CD4-positive, alpha-beta memory T cell (primary cell): ENCODE measurements at places on chromosomes 6 and 20.

DNA sequence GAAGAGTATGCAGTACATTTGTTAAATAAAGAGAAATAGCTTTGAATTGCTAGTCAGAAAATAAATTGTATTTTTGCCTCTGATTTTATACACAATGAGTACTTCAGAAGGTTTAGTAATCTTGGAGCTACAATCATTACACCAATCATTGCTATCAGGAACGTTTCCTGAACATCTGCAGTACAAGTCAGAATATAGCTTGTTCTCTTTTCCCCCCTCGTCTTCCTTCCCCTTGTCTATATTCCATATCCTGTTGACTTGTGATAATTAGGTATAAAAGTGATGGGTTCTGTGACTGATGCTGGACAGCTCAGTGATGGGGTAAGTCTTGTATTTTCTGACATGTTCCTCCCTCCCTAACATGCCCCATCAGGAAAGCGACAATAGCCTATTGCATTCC is 94.0 kb downstream of the AHI1 start:
- H3K27me3 ChIP-seq = no peaks in the 10 kb centered on the region
- H3K36me3 ChIP-seq = no peaks in the 10 kb centered on the region
- no peak overlapping the region for H3K27ac ChIP-seq
- H3K4me1 ChIP-seq = no peaks in the 10 kb centered on the region

DNA sequence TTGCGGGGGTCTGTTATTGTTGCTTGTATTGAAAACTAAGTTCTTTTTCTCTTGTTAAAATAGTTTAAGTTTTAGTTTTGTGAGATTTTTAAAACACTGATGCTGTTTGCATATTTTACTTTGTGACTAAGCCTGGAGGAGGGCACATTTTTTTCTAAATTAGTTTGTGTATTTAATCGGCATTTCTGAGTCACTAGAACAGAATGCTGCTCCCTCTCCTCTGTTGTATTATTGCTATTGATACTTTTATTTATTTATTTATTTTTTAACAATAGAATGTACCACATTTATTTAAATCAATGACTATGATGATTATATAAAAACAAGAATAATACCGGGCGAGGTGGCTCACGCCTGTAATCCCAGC is 5.1 kb upstream of the FAM50B start:
- H3K4me3 ChIP-seq = no peak overlapping the region
- DNase-seq = no peak
- no peaks in the 10 kb centered on the region for H3K36me3 ChIP-seq
- no peak overlapping the region for H3K27ac ChIP-seq
- no peaks in the 10 kb centered on the region for H3K27me3 ChIP-seq
- peaks cover 22% of the 10 kb centered on the region for H3K4me1 ChIP-seq

DNA sequence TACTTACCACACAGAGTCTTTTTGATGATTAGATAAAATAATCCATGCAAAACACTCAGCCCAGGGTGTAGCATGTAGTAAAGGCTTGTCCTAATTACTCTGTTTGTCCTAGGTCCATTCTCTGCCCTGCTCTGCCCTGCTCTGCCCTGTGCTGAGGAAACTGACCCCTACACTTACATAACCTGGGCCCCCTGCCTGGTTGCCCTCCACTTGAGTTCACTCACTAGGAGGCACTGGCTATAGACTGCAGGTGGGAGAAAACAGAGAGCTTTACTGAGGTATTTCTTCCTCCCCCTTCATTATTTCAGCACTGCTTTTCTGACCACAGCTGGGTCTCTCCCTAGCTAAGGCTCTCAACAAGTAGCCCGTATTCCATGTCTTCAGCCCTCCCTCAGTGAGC is 70.9 kb upstream of the TBX18 start:
- H3K4me1 ChIP-seq = no peaks in the 10 kb centered on the region
- no peak for DNase-seq
- no peaks in the 10 kb centered on the region for H3K27me3 ChIP-seq
- H3K27ac ChIP-seq = no peak overlapping the region

GRCh38 chr6:42404484-42404883 is 47.2 kb downstream of the TRERF1 start:
- peak overlapping the region; percentile 24 for H3K27ac ChIP-seq
- H3K27me3 ChIP-seq = no peaks in the 10 kb centered on the region
- DNase-seq = no peak
- no peak overlapping the region for H3K4me3 ChIP-seq
- peaks cover 84% of the 10 kb centered on the region for H3K4me1 ChIP-seq

DNA sequence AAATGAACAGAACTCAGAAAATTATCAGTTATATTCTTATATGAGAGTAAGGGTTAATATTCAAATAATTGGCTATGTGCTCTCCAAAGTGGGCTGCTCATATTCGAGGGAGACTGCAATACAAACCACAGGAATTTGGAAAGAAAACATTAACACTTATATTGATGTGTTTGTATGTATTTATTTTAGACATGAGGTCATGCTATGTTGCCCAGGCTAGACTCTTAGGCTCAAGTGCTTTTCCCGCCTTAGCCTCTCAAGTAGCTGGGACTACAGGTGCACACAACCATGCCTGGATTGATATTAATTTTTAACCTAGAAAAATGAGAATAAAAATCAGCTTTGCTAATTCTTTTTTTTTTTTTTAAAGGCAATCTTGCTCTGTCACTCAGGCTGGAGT is 35.0 kb downstream of the BTBD9 start:
- H3K36me3 ChIP-seq = no peaks in the 10 kb centered on the region
- no peak overlapping the region for H3K27ac ChIP-seq
- H3K27me3 ChIP-seq = no peaks in the 10 kb centered on the region

GRCh38 chr6:12110523-12111362 is 98.6 kb downstream of the HIVEP1 start:
- no peaks in the 10 kb centered on the region for H3K36me3 ChIP-seq
- peak overlapping the region; percentile 1 for H3K27ac ChIP-seq
- peaks cover 58% of the 10 kb centered on the region for H3K4me1 ChIP-seq
- no peak overlapping the region for H3K4me3 ChIP-seq

DNA sequence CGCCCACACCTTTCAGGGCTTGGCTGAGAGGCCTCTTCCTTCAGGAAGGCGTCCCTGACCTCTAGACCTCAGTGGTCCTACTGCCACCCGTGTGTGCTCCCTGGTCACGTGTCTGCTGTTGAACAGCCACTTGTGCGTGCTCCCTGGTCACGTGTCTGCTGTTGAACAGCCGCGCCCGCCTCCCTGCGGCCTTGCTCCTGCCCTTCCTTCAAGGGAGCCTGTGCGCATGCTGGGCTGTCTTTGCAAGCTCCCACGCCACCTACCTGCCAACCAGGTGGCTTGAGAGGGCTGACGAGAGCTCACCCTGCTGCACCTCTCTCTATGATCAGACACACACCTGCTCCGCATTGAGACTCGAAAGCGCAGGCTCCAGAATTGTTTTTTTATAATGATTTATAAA is 179.3 kb downstream of the BMP7 start:
- H3K27ac ChIP-seq = no peak overlapping the region
- no peak for DNase-seq
- no peak overlapping the region for H3K4me3 ChIP-seq
- H3K4me1 ChIP-seq = peaks cover under 1% of the 10 kb centered on the region

- no peak overlapping the region for H3K4me3 ChIP-seq
- no peaks in the 10 kb centered on the region for H3K36me3 ChIP-seq
- no peak overlapping the region for H3K27ac ChIP-seq
- H3K4me1 ChIP-seq = no peaks in the 10 kb centered on the region
- H3K27me3 ChIP-seq = no peaks in the 10 kb centered on the region
Measured at GRCh38 chr6:140070846-140071473, 696.5 kb upstream of the CITED2 start.

DNA sequence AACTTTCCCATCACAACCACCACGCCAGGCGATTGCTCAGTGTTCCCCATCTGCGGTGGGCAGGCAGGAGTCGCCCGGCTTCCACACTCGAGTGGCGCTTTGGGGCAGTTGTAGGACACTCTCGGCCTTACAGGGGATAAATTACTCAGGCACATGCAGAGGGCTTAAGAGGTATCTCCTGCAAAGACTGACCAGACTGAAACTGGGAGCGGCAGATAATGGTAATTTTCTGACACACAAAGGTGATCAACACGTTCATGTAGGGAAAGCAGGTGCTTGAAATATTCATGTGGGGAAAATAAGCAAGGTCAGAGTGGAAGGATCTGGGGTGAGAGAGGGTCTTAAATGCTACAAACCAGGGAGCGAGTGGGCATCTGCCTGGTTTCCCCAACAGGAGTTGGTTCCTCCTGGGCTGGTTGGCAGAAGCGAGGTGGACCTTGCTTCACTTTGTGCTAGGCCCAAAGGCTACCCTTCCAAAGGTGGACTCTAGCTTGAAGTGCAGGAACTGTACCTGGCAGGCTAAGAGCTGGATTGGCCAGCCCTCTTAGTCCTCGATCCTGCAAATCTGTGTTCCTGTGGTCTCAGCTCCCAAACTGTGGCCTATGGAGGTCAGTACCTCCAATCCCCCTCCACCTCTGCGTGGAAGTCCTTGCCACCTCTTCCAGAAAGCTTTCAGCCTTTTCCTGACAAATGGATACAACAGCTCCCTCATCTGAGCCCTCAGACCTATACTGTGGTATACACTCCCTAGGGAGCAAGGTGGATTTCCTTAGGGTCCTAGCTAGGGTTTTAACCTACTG is 16.7 kb downstream of the PLAGL2 start:
- peak overlapping the region; percentile 59 for H3K27ac ChIP-seq
- peaks cover 10% of the 10 kb centered on the region for H3K36me3 ChIP-seq
- H3K27me3 ChIP-seq = no peaks in the 10 kb centered on the region
- peaks cover 16% of the 10 kb centered on the region for H3K4me1 ChIP-seq

DNA sequence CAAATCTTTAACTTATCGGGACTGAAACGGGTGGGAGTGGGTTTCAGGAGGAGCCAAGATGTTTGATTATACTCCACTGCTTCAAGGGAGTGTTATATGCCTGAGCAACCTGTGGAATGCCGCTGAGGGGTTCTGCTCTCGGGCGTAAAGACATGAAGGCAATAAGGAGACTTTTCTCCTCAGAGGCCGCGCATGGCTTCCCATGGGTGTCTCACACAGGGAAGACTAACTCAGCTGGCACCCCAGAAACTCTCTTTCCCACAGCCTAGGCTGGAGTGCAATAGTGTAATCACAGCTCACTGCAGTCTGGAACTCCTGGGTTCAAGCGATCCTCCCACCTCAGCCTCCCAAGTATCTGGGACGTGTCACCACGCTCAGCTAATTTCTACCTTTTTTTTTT is 5.1 kb upstream of the C20orf141 start:
- no peak overlapping the region for H3K27ac ChIP-seq
- H3K4me3 ChIP-seq = no peak overlapping the region
- no peaks in the 10 kb centered on the region for H3K27me3 ChIP-seq
- no peaks in the 10 kb centered on the region for H3K4me1 ChIP-seq
- no peak for DNase-seq
- no peaks in the 10 kb centered on the region for H3K36me3 ChIP-seq

DNA sequence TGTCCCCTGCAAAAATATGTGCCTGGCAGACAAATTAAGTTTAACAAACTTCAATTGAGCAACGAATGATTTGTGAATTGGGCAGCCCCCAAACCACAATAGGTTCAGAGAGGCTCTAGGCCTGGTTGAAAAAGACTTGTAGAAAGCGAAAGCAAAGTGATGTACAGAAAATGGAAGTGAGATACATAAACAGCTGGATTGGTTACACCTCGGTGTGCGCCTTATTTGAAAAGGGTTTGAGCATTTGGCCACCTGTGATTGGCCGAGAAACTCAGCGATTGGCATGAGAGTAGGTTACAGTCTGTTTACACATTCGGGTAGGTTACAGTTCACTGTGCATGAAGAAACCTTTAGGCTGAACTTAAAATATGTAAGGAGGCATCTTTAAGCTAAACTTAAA is 136.9 kb downstream of the CD83 start:
- H3K4me1 ChIP-seq = no peaks in the 10 kb centered on the region
- no peaks in the 10 kb centered on the region for H3K27me3 ChIP-seq
- DNase-seq = no peak
- H3K27ac ChIP-seq = no peak overlapping the region
- no peaks in the 10 kb centered on the region for H3K36me3 ChIP-seq

DNA sequence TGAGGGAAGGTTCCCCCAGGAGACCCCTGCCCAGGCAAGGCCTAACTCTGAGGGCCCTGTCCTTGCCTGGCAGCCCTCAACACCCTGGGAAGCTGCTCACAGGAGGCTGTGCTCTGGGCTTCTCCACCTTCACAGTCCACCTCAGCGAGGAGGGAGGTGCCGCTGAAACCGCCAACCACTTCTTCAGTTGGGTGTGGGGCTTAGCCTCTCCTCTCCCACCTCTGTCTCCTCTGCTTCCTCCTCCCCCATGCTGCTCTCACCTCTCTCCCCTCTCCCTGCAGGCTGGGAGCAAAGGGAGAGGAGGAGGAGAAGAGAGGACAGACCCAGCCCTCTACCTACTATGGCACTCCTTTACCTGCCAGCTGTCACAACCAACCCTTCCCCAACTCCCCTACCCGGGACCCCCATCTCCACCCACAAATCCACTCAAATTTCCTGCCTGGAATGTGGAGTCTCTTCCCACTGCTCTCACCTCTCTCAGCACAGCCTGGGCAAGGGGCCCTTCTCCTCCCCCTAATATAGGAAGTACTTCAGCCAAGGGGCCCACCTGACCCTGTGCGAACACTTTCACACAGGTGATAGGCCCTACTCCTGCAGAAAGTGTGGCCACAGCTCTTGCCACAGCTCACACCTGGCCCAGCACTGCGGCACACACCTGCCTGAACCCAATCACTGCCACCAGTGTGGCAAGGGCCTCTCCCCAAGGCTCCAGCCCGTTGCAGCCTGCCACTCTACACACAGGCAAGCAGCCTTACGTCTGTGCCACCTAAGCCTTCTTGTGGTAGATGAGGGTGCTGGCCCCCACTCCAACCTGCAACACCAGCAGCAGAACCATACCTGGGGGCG is 7.2 kb downstream of the RING1 start:
- H3K4me1 ChIP-seq = peaks cover 14% of the 10 kb centered on the region
- H3K27me3 ChIP-seq = peaks cover 4% of the 10 kb centered on the region
- DNase-seq = no peak
- no peak overlapping the region for H3K4me3 ChIP-seq

DNA sequence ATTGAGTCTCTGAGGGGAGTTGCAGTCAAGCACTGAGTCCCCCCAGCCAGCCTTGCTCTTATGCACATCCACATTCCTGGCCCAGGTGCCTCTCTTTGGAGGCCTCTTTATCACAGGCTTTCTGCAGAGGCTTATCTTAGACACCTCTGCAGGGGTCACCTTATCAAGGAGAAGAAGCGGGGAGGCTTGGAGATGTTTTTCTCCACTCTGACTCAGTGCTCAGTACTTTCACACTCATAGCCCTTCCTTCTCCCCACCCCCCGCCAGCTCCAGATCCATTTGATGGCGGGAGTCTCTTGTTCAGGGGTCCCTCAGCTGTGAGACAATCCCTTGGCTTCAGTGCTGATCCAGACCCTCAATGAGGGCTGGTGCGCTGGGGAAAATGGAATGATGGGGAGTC is 132.1 kb upstream of the TSHZ2 start:
- no peaks in the 10 kb centered on the region for H3K4me1 ChIP-seq
- H3K27me3 ChIP-seq = no peaks in the 10 kb centered on the region
- H3K27ac ChIP-seq = no peak overlapping the region
- DNase-seq = no peak

GRCh38 chr6:1619673-1620503 is 10.2 kb downstream of the FOXC1 start:
- no peaks in the 10 kb centered on the region for H3K36me3 ChIP-seq
- peaks cover 4% of the 10 kb centered on the region for H3K27me3 ChIP-seq
- H3K27ac ChIP-seq = no peak overlapping the region
- H3K4me1 ChIP-seq = peaks cover 2% of the 10 kb centered on the region

- peaks cover 7% of the 10 kb centered on the region for H3K27me3 ChIP-seq
- no peaks in the 10 kb centered on the region for H3K36me3 ChIP-seq
- no peak overlapping the region for H3K27ac ChIP-seq
Measured at GRCh38 chr6:467671-468082, 76.1 kb downstream of the IRF4 start.

GRCh38 chr6:144352331-144352730 is 67.2 kb downstream of the UTRN start:
- no peaks in the 10 kb centered on the region for H3K27me3 ChIP-seq
- peak overlapping the region; percentile 61 for H3K27ac ChIP-seq
- peaks cover 3% of the 10 kb centered on the region for H3K36me3 ChIP-seq
- peaks cover 96% of the 10 kb centered on the region for H3K4me1 ChIP-seq
- no peak for DNase-seq
- H3K4me3 ChIP-seq = peak overlapping the region; percentile 3
